ENCODE measurements at places on chromosomes 11 and 22. TPM values are rescaled to one million over a fixed set of nuclear protein-coding genes. Genes with fewer than 3 reads are reported as not detected.

Gene MMP11
- 1.3 TPM for total RNA-seq

Gene SERHL2
- 5.8 TPM for total RNA-seq

Gene AIFM3
- total RNA-seq: 0.56 TPM

Gene BAIAP2L2
- total RNA-seq: 0.35 TPM

All from airway epithelial cell (primary cell).